ENCODE measurements at places on chromosomes 5 and 9.

GRCh38 chr9:22005021-22005701, 3.9 kb downstream of the CDKN2B start:
- no peak for DNase-seq

DNA sequence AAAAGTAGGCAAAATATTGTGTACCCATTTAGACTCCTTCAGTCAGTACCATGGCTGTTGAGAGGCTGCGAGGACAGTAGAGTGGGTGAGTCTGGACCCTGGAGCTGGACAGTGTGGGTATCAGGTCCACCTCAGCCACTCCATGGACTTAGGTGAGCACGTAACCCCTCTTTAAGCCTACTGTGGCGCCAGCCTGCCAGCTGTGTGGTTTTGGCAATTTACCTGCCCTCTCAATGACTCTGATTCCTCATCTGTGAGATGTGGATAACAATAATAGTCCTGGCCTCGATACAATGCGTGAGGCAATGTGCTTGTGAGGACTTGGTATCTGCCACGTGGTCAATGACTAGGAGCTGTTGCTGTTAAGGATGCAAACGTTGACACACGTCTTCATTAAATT, 17.9 kb downstream of the SLC1A3 start:
- no peak for DNase-seq

- no peak for DNase-seq
These were observed 42.9 kb downstream of the RIC1 start for GRCh38 chr9:5671711-5672353.

- DNase-seq, result no peak
These were observed 197.8 kb upstream of the NREP start for GRCh38 chr5:111954516-111955395.

All from dorsolateral prefrontal cortex (tissue), 122 donors.